ENCODE measurements at places on chromosomes 5 and 9.
A peak's percentile ranks its signal among the peaks of the same experiment; 100 is the strongest.

GRCh38 chr5:45189481-45189880, 380.7 kb downstream of the MRPS30 start:
- DNase-seq = no peak

- DNase-seq = no peak
Observed at GRCh38 chr9:21381448-21382339, 3.5 kb downstream of the IFNA2 start.

DNA sequence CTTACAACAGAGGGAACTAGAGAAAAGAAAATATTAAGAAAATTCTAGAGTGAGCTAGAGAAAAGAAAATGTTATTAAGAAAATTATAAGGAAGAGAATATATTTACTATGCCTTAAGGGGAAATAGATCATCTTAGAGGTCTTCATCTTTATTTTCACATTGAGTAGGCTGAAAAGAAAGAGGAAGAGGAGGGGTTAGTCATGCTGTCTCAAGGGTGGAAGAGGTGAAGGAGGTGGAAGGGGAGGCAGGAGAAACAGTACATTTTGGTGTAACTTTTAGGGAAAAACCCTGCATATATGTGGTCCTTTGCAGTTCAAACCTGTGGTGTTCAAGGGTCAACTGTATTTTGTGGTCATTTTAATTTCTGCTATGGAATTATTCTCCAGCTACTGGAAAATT, 46.6 kb downstream of the PPIP5K2 start:
- DNase-seq = no peak

GRCh38 chr9:34671307-34671706, 8.8 kb upstream of the CCL27 start:
- no peak for DNase-seq

DNA sequence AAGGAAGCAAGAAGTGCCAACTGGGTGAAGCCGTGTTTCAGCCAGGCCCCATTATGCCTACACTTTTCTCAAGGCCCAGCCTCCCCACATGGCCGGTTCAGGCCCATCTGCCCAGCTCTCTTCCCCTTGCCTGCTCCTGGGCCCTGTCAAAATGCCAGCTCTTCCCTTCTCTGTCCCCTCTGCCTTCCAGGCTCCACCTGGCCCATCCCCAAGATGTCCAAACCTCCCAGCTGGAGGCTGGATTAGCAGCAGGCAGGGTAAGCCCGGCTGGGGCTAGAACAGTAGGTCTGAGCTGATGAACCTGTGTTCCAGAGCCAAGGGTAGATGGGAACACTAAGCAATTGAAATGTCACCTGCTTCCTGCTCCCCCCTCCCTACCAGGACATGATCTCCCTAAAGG, 64.1 kb upstream of the HSPA9 start:
- no peak for DNase-seq

GRCh38 chr9:129888293-129889121, 53.2 kb downstream of the USP20 start:
- peak; percentile 97 for DNase-seq

- DNase-seq = no peak
Observed at GRCh38 chr9:113887436-113887835, 11.3 kb downstream of the ZNF618 start.

- no peak for DNase-seq
Observed at GRCh38 chr5:121819682-121820261, 31.9 kb upstream of the FTMT start.

GRCh38 chr5:136686192-136686872, 321.0 kb upstream of the TRPC7 start:
- DNase-seq = no peak

- no peak for DNase-seq
Observed at GRCh38 chr9:86591472-86591871, 237.3 kb upstream of the TUT7 start.

- no peak for DNase-seq
Observed at GRCh38 chr5:60803712-60804111, 40.4 kb downstream of the ELOVL7 start.
